Esophagus squamous epithelium (tissue), 5 donors: ENCODE measurements at places on chromosomes 3 and 15.

DNA sequence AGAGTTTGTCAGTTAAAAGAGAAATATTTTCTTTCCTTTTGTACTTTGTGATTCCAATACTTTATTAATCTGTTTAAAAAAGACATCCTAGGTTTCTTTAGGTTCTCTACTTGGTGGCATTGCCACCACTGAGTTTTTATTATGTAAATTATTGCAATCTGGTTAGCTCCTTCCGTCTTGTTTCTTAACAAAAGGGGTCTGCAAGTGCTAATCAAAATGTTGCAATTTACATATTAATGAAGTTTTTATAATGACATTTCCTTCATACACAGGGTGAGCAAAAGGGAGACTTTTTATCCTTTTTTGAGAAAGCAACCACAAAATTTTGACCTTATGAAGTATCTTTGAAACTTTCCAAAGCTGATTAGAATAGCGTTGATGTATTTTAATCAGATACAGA is 1307.3 kb downstream of the ROBO2 start:
- DNase-seq = no peak

DNA sequence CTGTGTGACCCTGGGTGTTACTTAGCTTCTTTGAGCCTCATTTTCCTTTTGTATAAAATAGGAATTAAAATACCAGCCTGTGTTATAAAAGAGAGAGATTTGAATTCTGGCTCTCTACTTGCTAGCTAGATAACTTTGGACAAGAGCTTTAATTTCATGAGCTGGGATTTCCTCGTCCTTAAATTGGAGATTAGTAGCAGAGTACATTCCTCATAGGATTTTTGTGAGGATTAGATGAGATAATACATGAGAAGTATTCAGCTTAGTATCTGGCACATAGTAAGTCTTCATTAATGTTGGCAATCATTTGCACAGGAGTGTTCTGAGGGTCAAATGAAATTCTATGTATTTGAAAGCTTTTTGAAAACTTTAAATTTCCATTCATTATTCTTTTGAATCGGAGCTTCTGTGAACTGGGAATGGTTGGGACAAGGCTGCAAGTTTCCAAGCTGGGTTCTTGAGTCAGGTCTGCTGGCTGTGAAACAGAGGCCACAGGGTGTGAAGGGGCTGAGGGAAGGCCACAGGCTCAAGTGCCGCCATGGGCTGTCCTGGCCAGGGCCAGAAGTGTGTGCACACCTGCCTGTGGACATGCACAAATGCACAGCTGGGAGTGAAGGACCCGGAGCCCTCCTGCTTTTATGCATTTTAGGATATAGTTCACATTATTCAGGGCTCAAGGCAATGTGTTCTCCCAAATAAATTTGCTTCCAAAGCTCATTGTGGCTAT is 17.2 kb downstream of the ALPK3 start:
- no peak for DNase-seq

GRCh38 chr3:4693620-4694019 is 200.5 kb downstream of the ITPR1 start:
- DNase-seq = no peak

DNA sequence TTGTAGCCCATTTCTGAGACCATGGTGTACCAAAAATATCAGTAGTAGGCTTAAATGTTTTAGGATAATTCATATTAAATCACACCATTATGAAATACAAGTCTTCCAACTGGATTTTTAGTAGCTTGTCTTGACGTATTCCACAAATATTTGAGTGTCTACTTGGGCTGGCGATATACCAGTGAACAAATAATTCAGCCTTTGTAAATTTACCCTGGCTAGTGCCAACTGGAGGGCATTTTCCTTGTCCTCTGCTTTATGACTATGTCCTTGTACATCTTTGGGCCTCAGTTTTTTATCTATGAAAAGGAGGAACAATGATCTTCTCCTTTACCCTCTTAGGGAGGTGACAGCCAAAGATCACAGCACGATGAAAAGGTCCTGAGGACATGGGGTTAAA is 114.8 kb downstream of the FRMD4B start:
- no peak for DNase-seq

GRCh38 chr3:152071924-152072323 is 196.8 kb upstream of the MBNL1 start:
- DNase-seq = no peak

GRCh38 chr15:65630760-65631159 is 9.0 kb downstream of the SLC24A1 start:
- DNase-seq = no peak

DNA sequence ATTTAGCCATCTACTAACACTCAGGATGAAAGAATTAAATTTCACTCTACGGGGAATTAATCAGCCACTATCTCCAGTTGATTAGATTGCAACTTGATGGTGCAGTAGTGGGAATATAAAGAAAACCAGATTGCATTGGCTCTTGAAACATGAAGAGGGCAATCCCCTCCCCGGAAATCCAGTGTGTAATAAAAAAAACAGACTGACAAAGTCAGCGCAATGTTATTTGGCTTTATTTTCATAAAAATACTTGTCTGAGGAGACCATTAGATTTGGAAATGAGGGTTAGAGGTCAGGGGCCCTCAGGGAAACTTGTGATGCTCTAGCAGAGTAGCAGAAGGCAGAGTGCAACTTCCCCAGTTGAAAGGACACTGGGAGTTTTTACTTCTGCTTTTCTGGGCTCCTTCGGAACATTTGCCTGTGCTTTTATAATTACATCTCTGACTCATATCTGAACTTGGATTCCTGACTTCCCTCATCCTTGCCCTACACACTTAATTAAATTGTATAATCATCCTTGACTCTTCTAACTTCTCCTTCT is 326.8 kb downstream of the TUSC7 start:
- DNase-seq = no peak

DNA sequence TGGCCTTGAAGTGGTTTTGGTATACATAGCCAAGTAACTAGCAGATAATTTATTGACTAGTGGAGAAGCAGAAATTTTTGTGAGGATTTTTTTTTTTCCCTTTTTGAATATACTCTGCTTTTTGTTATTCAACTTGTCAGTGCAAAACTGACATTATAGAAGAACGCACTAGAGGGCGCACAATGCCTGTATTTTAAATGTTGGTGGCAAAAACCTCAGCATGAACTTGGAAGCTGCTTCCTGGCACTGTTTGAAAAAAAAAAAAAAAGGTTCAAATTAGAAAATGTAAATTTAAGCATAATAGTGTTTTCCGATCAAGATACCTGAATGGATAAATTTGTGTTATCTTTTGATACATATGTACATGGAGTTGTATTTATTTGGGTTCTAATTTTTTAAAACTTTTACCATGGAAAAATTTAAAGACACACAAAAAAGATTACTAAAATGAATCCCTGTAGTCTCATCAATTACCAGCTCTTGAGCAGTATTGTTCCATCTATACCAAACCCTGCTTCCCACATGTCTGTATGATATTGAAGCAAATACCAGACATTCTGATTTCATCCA is 56.0 kb downstream of the SLC25A26 start:
- DNase-seq = no peak

DNA sequence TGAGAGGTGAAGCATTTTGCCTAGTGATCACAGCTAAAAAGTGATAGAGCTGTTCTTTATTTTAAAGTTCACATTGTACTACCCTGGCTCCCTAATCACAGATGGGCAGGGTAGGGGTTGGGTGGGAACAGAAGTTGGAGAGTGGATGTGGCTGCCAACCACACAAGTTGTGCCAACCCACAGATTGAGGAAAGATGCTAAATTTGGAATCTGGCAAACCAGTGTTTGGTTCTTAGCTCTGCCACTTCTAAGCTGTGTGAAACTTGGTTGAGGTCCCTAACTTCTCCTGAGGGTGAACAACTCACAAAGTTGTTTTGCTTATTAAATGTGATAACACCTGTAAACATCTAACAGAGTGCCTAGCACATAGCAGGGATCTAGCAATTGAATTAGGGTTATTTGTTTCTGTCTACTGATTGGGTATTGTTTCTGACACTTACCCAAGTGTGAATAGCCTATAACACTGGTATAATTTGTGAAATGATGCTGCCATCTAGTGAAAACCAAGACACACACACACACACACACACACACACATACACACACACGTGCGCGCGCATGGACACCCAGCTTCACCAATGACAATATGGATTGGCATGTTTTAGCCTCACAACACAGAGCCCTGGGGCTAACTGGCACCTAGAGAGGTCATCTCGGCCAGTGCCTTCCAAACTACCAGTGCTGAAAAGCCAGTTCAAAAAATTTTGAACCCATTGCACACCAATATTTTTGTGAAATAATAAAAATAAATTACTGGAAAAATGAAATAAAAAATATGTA is 25.3 kb downstream of the ADGRG7 start:
- DNase-seq = no peak

DNA sequence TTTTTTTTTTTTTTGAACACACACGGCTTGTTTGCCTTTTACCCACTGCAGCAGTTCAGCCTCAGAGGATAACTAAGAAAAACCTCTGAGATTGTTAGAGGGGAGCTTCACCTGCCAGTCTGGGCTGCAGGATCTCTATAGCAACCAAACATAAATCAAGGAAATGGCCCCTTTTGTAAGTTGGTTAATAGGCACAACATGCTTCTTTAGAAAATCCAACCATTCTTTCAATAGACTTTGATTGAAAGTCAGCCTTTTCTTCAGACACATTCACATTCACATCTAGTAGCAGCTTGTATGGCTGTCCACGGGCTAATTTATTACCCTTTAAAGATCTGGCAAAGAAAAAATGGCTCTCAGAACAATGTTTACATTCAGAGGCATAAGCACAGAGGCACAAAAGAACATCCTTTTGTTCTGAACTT is 136.6 kb upstream of the RARB start:
- DNase-seq = no peak

DNA sequence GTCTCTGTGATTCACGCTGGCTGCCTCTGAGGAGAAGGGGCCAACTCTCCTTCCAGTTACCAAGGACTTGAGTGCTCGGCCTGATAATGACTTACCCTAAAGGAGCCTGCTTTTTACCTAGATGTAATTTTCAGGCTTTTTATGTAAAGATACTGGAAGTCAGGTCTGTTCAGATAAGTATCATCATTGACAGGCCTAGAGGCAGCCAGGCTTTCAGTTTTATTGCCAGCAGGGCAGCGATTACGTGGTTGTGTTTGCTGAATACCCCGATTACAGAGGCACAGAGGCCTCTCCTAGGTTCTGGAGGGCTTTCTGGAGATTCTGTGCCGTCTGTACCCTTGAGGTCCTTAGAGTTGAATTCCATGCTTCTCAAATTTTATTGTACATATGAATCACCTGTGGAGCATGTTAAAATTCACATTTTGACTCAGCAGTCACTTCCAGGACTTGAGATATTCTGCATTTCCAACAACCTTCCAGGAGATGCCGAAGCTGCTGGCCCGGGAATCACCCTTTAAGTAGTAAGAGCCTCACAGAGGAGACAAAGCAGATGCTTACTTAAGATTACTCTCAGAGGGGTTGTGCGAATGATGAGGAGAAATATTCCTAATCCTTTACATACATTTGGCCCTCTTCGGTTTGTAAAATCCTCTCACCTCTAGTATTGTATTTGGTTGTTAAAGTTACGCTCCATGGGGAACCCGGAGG is 160.1 kb upstream of the BHLHE40 start:
- DNase-seq = no peak

GRCh38 chr3:131501949-131502348 is 822 bp downstream of the MRPL3 start:
- no peak for DNase-seq

DNA sequence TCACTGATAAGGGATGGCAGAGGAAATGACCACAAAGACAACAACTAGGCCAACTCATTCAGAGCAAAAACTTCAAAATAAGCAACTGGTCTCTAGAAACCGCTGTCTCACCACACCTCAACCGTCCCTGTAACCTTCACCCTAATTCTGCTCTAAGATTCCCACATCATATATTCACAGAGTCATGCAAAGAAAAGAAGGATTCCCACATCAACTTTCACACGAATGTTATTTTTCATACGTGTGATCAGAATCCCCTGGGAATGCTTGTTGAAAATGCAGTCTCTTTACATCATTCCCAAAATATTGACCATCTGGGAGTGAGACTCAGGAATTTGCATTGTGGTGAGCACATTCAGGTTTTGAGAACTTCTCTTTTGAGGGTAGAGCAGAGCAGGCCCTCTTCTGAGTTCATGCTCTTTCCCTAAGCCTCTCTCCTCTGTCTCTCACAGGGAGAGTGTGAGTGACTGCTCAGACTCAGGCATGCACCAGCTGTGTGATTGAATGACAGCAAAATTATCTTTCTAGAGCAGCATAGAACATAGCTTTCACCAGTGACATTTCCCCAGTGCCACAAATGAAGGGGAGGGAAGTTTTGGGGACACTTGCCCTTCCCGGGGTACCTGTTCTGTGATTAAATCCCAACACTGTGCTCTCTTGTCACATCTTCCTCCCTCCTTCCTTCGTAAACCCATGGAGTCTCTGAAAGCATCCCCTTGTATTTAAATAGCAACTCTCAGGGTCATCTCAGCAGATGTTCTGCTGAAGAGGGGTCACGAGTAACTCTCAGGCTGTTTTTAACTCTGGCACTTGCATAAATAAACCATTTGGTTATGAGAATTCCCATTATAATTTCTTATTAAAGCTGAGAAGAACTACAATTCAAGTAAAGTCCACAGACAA is 170.9 kb downstream of the PLCL2 start:
- no peak for DNase-seq

GRCh38 chr3:174945276-174945675 is 86.1 kb downstream of the NAALADL2 start:
- no peak for DNase-seq

DNA sequence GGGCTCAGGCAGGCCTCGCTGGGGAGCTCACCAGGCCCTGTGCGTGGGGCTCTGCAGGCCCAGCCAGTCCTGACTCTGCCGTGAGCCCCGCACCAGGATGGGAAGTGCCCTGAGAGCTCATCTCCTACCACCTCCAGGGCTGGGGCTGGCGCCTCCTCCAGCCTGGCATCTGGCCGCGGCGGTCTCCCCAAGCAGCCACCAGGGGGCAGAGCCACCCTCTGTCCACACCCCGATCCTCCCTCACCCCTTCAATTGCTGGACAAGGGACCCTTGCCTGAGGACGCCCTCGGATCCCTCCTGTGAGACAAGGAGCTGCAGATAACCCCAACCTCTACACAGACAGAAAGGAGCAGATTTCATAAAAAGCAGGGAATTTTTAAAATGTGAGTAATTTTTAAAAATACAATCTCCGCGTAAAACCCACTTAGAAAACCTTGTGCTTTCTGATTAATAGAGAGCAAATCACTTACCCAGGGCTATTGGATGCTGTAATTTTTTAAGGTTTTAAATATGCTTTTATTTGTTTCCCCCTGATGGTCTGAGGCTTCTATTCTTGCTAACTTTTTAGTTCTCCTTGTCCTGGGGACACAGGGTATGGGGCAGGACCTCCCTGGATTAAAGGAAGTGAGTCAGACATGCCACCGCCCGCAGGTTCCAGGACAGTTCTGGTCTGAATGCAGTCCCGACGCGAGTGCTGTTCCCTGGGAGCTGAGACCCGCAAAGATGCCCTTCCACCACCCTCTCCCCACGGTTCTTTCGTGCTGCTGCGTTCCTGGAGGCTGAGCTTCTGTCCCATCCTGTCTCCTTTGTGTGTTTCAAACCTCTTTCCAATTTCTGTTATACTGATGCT is 52.3 kb upstream of the CHRNA7 start:
- no peak for DNase-seq

- DNase-seq = no peak
Measured at GRCh38 chr3:176155012-176155411, 1042.3 kb downstream of the TBL1XR1 start.

- no peak for DNase-seq
Measured at GRCh38 chr3:56302417-56302816, 165.8 kb downstream of the ERC2 start.
